ENCODE measurements at places on chromosomes 3 and 15.

DNA sequence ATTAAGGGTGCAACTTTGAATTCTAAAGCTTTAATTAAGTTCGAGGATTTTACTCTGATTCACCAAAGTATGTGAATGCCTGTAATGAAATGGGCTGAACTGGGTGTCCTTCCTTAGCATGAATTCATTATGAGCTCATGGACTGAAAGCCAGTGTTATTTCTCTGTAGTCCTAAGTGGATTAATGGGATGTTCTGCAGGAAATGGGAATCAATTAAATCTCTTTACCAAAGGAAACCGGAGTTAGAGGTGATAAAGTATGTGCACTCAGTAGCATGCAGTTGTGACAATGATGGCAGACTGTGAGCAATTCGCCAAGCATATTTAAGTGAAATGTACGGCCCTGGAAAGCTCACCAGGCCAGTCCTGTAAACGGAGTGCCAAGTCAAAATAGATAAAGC, 138.7 kb downstream of the CHL1 start:
- DNase-seq, result no peak

DNA sequence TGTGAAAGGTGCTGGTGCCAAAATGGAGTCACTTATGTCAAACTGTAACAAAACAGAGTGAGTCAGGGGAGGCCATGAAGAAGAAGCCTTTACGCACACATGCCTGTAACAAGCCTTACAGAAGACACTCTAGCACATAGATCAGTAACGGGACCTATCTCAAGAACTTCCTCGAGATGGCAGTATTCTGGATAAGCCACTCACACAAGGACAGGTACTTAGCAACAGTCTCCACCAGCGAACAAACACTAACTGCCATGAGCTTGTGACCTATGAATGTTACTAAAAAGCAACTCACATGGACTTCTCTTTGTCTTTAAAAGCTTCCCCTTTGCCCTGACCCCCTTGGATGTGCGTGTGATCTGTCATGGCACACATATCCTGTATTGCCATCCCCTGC, 235.1 kb downstream of the CD47 start:
- DNase-seq, result no peak

- no peak for DNase-seq
These were observed 333.0 kb downstream of the EPHA3 start for GRCh38 chr3:89440386-89440785.

DNA sequence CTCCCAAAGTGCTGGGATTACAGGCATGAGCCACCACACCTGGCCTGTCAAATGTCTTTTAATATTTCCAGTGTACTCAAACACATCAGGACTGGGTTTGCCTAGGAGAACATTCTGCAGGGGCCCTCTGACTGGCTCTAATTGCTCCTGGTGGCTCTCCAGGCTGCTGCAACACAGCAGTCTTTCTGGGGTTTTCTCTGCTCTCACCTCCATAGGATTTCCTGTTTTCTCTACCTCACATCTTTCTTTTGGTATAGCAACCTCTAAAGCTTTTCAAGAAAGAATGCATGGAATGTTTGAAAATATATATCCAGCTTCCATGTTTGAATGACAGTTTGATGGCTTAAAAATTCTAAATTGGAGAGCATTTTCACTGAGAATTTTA, 83.3 kb upstream of the IGSF10 start:
- no peak for DNase-seq

GRCh38 chr3:58062472-58062871, 54.2 kb downstream of the FLNB start:
- DNase-seq, result peak; percentile 79

DNA sequence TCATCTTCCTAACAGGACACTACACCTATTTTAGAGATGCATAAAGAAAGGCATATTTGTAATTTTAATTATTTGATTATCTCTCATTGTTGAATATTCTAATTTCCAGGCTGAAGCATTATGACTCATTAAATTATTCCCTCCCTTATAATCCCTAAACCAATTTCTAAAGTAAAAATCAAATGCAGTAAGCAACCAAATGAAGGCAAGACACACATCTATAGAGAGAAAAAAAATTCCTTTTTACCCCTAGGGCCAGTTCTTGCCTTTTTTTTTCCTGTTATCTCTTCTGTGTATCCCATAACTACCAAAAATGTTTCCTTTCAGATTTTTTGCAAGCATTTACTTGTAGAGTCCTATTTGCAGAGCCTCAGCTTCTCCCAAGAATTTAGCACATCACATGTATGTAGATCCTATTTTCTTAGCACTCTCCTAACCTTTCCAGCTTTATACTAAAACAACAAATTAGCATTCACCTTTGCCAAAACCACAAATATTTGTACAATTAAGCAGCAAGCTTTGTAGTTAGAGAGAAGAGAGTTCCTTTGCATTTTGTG, 177.9 kb downstream of the SATB1 start:
- no peak for DNase-seq

GRCh38 chr3:17233398-17233800, 348.6 kb downstream of the PLCL2 start:
- peak; percentile 26 for DNase-seq

GRCh38 chr15:87902772-87903426, 353.6 kb downstream of the NTRK3 start:
- no peak for DNase-seq

DNA sequence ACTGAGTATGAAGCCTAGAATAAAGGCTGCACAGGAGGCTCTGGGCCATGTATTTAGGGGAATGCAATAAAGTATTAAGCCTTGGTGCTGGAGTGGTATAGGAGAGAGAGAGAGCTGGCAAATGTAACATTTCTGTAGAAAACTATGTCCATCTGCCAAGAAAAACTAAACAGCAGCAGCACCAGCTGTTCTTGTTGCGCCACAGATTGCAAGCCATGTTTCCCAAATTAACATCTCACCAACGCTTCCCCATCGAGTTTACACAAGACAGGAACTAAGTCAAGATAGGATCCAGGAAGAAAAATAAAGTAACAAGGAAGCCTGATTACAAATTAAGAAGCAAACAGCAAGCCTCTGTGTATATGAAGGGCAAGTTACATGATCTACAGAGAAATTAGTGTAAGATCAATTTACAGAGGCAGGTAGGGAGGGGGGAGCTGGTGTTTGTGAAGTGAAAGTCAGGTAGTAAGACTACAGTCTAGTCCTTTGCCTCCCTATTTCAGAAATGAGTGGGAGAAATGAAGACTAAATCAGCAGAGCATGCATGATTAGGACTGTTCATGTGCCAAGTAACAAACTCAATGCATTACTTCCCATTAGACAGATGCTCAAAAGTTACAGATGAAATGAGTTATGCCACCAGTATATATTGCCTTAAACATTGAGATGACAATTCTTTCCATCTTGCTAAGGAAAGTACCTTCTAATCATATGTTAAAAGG, 900.5 kb downstream of the EPHA3 start:
- no peak for DNase-seq

DNA sequence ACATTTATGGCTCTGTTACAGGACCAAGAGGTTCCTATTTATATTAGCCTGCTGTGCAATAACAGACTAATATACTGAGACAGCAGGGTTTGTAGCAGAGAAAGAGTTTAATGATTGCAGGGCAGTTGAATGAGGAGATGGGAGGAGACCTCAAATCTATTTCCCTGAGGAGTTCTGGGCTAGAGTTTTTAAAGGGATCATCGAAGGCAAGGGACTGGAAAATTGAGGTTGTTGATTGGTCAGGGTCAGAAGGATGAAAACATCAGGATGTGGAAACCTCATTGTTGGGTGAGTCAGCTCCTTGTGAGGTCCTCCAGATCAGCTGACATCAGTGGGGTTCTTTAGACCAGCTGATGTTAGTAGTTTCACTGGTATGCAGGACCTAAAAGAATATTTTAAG, 60.6 kb upstream of the GOLGA8B start:
- DNase-seq, result no peak

GRCh38 chr15:37004981-37005735, 95.2 kb downstream of the MEIS2 start:
- DNase-seq, result no peak

DNA sequence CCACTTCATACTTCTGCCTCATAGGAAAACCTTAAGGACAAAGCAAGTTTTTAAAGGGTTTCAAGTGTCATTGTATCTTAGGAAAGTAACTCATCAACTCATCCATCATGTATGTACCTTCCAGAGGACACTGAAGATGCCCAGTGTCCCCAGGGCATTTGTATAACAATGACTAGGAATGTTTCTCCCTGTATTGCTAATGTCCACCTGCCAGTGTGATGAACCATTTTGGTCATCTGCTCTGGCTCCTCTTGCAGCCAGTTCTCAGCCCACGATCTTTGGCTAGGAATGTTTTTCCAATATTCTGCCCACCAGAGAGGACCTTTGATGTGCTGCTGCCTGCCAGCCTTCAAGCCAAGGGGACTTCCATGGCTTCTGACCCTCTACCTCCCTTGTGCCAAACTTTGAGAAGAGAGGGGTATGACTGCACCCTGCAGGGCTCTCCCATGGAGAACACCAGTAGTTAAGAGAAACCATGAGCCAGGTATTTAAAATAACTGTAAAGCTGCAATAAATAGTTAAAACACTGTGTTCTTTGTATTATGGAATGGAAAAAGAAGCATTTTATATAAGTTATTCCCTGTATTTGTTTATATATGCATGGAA, 11.4 kb downstream of the LMOD3 start:
- no peak for DNase-seq

DNA sequence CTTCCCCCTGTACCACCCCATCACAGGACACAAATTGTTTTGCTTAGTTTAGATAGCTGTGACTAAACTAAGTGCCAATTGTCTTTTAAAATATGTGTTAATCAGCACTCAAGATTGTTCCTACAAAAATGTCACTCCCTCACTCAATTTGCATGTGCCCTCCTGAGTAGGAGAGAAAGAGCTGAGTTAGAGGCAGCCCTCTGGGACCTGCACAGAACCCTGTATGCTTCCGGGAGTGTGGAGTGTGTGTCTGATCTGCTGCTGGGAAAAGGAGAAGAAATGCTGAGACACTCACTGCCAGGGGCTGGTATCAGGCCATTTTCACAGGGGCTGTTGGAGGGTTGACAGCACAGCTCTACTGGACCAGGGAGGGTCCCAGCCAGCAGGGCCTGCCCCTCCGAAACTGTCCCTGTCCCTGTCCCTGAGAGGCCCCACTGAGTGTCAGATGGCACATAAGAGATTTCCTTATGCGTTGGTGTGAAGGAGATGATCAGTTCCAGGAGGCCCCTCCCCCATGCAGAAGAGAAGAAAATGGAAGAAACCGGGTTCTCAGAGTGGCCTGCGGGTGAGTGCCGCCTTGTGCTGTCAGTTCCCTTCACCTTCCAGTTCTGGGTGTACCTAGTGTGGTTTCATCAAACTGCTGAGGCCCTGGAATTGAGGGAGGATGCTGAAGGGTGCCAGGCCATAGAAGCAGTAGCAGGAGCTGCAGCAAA, 3.9 kb upstream of the B3GNT5 start:
- no peak for DNase-seq

DNA sequence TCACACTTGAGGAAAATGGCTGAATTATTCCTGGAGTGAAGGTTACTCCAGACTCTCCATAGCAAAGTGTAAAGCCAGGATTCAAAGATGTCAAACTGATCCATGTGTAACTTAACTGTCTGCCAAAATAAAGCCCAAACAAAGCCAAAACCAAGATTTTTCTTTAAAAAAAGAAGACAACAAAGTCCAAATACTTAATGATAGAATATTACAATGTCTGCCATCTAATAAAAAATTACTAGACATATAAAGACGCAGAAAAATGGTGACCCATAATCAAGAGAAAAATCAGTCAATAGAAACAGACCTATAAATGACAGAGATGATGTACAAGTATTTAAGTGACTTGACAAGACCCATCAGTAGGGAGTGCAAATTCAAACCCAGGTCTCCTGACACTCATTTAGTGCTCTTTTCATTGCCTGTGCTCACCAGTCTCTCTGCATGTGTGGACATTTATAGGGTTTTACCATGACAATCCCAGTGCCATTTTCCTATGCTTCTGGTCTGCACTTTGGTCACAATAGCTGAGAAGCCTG, 85.1 kb upstream of the HES1 start:
- DNase-seq, result no peak

GRCh38 chr15:68629519-68630210, 50.9 kb downstream of the CORO2B start:
- no peak for DNase-seq

- DNase-seq, result no peak
These were observed 4.1 kb downstream of the MBNL1 start for GRCh38 chr3:152272771-152273242.

- DNase-seq, result no peak
These were observed 1.1 kb downstream of the C2CD4B start for GRCh38 chr15:62164014-62164395.

DNA sequence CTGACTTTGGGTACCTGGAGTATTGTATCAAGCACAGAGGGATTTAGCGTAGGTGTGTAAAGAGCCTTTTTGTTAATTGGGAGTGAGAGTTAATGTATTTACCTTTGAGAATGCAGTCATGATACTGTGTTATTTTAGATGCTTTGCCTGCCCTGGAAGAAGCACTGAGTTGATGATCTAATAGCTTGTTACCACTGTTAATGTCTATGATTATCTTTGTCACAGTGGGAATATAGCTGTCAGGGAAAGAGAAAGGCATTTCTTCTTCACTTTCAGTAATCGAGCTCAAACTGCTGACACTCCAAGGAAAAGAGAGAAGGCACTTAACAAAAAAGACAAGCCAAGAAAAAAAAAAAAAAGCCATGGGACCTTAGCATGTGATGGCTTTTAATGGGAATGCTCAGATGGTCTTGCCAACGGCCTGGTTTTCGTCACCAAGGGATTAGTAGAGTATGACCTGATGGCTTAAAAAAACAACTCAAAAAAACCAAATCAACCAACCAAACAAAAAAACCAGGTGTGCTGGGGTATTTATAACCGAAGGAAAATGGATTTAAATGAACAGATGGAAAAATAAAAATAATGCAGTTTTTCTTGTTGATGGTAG, 387.4 kb downstream of the PTPRG start:
- no peak for DNase-seq

DNA sequence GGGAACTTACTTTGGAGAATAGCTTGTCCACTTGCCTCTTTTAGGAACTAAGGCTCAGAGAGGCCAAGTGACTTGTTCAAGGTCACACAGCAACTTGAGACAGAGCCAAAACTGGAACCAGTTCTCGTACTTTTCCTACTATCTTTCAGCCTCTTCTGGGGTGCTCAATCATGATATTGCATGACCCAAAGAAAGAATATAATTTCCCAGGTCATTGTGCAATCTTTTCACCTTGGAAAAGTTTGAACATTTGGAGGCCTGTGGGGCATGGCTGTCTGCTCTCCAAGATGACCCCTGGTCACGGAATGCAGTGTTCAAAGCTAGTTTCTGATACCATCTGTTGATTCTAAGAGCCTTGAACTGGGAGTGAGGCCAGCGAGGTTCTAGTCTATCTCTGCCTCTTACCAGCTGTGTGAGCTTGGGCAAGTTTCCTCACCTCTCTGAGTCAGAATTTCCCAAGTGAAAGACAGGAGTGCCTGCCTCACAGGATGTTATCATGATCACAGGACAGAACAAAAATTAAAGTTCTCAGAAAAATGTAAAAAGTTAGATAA, 89.7 kb downstream of the BDH1 start:
- DNase-seq, result no peak

GRCh38 chr15:78087951-78088772, 4.2 kb upstream of the SH2D7 start:
- no peak for DNase-seq
